ENCODE measurements at places on chromosomes 5 and 9. TPM values are rescaled to one million over a fixed set of nuclear protein-coding genes. Genes with fewer than 3 reads are reported as not detected.

DNA sequence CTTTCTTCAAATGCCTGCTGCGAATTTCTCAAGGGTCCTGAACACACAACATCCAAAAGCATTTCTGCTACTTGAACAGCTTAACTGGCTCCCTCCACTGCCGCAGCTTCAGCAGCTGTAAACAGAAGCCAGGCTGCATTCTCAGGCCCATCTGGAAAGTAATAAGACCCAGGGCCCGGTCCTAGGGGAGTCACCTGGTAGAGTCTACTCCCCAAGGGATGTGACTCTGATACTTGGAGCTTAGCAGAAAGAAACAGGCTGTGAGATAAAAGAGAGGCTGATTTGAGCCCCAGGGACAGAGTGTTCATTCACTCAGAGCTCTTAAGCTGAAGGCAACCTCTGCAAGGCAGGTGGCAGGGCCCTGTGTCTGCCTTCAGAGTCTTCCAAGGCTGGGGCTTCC, 356.8 kb downstream of the SPOCK1 start:
- DNase-seq = no peak

DNA sequence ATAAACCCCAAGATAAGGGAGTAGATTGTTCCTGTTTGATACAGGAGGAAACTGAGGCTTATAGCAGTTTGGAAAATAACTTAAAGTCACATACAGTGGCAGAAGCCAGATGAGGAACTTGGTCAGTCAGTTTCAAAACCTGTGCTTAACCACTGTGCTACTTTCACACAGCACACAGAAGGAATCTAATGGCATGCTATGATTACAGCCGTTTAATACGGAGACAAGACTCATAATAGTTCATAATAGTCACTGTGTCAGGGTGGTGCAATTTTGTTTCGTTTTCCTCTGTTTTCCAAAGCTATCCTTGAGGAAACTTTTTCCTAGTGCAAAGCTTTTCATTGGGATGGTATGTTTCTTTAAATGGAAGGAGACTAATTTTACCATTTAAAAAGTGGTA, 112.3 kb downstream of the GCNT1 start:
- no peak for DNase-seq

GRCh38 chr5:141683596-141684141, 1.6 kb upstream of the ARAP3 start:
- DNase-seq = peak; percentile 24

- DNase-seq = no peak
These were observed 54.6 kb upstream of the CLINT1 start for GRCh38 chr5:157913575-157913974.

- peak; percentile 79 for DNase-seq
These were observed 41.0 kb upstream of the SLC12A7 start for GRCh38 chr5:1152771-1153282.

GRCh38 chr5:58246461-58246944, 213.4 kb downstream of the PLK2 start:
- peak; percentile 12 for DNase-seq

- DNase-seq = no peak
These were observed 7.4 kb upstream of the MIER3 start for GRCh38 chr5:56959326-56959725.

GRCh38 chr5:1227667-1228066, 2.5 kb downstream of the SLC6A18 start:
- peak; percentile 42 for DNase-seq

- DNase-seq = peak; percentile 36
These were observed 441.5 kb downstream of the ENC1 start for GRCh38 chr5:74199005-74199404.

DNA sequence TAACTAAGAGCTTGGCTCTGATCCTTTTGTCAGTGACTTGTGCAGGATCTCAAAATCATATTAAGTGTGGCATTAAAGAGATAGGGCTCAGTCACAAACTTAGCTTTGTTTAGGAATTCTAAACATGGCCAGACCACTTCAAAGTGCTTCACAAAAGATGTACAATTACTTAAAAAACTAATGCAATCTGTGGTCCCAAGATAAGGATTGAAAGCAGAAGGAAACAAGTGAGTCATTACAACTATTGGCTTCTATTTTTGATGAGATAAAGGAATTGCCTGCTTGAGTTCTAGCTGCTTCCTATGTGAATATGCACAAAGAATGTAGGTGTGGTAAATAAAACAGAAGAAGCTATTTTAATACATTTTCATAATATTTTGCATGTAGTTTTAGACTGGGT, 44.9 kb upstream of the SLC12A2 start:
- DNase-seq = peak; percentile 54

DNA sequence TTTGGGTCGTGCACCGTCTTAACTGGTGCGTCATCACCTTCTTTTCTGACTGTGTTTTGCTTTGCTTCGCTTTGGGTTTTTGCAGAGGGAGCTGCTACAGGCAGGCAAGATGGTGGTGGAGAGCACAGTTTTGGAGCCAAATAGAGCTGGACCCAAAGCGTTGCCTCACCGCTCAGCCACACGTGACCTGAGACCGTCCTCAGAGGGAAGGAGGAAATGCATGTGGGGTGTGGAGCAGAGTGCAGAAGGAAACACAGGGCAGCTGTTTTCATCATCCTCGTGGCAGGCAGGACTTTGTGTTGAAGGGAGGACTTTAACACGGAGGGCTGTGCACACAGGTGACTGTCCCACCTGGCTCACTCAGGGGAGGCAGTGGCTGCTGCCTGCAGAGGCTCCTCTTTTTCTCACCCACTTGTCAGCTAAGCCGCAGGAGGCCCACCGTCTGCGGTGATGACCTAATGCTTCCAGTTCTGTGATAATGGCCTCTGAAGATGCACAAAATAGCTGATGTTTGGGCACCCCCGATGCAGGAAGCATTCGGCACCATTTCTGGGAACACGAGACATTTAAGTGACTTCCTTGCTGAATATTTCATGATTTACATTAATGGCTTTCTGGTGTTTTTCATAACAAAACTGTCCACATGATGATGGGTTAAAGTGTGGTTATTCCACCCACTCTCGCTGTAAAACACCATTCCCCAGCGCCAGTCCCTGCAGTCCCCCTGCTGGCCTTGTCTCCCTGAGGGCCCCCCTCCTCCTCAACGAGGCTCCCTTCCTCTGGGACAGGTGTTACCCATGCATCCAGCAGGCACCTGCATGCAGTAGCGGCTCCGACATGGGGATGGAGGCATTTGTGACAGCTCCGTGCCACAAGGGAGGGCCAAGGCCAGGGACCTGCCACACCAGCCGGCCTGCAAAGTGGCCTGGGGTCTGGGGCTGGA, 12.4 kb upstream of the UBAC1 start:
- no peak for DNase-seq

The SLC46A2 gene
- total RNA-seq = not detected

The CAAP1 gene
- total RNA-seq = 19.2 TPM

All from RPMI7951 (cell line).